Cardiac septum (tissue), 1 donor: ENCODE measurements at places on chromosomes 3 and 15.

GRCh38 chr15:59407946-59408345, 30.0 kb upstream of the FAM81A start:
- DNase-seq, result no peak

GRCh38 chr15:95822961-95823360, 507.5 kb upstream of the NR2F2 start:
- DNase-seq, result no peak

DNA sequence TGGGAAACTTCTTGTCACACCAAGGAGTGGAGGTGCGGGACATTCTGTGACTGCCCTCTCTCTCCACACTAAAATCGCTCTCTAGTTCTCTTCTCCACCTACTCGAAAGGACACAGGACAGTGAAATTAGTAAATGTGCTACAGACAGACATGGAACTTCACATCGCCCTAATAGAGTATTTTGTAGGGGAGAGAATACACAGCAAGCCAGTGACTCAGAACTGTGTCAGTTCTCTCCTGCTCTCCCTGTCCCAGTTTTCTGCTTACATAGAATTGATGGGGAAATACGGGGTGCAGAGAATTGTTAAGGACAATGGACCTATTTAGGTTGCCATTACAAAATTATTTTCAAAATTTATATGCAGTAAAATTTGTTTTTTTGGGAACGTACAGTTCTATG, 159.6 kb upstream of the GADL1 start:
- DNase-seq, result no peak

DNA sequence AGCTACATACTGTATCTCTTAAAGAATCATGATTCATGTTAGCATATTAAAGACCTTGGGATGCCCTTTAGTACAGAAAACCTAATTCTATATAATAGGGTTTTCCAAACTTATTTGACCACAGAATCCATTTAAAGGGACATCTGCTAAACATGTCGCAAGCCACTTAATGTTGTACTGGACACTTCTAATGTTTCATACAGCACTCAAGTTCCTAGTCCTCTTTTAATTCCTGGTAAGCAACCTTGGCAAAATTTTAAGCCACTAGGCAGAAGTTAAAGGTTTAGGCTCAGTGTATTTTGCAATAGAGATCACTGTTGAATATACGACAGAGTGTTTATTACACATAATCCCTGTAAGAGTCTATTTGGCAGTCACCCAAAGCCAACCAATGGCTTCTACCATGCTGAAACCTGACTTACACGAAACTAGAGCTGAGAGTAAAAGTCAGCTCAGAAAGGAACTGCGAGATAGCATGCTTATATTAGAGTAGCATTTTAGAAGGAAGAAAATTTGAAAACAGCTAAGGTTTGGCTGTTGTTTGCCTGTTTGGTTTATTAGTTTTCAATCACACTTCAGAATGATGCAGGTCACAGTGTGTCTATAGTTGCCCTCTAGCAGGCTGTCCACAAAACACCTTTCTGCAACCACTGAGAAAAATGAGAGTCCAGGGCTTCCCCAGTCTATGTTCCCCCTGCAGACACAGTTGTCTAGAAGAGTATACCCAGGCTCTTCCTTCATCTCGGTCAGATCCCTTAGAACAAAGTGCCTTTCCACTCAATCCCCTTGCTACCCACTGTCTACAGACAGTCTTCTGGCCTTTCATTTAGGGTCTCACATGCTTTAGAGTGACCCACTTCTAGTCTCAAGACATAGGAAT, 104.4 kb downstream of the FMN1 start:
- no peak for DNase-seq

- no peak for DNase-seq
Observed at GRCh38 chr15:69593488-69593887, 140.9 kb downstream of the RPLP1 start.

DNA sequence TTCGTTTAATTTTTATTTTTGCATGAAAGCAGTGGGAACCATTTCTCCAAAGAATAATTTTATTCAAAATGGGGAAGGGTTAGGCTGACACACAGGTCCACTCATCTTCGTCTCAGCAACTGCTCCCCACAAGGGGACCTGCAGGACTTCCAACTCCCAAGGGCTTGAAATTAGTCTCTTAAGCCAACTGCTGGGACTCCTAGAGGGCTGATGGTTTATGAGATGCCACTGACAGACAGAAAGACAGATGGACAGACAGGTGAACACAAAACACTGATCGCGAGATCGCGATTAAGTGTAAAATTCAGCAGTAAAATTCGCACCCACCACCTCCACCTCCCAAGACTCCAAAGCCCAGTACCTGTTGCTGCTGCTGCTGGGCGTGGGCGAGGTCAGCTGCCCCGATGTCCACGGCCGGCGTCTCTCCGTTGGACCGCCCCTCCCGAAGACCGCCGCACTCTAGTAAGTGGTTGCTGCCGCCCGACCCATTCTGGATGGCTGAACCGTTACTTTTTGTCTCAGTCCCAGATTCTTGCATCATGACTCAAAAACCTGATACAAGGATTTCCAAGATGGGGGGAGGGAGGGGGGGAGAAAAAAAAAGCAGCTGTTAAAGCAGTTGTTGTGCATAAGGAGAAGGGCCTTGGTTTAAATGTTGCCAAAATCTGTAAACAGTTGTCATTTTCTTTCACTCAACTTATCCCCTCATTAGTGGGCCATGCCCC, 385.5 kb downstream of the FOXP1 start:
- DNase-seq, result no peak

- DNase-seq, result no peak
Observed at GRCh38 chr3:136819392-136819730, 435 bp downstream of the SLC35G2 start.

GRCh38 chr3:40877631-40878463, 321.5 kb upstream of the CTNNB1 start:
- DNase-seq, result peak; percentile 82

- no peak for DNase-seq
Observed at GRCh38 chr3:141078200-141078599, 27.1 kb downstream of the SPSB4 start.

GRCh38 chr3:159865041-159865579, 123.5 kb upstream of the IL12A start:
- no peak for DNase-seq

DNA sequence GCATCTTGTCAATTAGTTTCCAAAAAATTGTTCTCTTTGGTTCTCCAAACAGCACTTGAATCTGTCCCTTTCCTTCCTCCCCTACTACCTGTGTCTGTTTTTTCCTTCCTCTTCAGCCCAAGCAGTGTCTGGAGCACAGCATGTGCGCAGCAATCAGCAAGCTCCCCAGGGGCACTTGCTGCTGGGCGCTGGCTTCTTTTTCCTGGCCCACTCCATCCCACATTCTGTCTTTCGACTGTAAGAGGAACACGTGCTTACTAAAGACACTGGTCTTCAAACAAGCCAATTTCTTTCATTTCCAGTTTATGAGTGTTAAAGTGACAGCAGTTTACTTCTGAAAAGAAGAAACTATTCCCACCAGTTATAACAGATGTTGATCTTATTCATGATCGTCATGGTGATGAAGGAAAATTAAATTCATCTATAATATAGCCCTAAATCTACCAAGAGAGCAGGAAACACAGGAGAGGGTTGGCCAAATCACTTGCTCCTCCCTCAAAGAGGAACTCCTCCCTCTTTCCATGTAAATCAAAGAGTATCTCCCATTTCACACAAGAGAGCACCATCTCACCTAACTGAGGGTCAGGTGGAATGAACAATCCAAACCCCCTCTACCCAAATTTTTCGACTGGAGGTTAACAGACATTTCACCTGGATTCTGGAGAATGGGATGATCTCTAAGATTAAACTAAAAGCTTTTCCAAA, 115.4 kb downstream of the IGF2BP2 start:
- no peak for DNase-seq

GRCh38 chr3:155236473-155236872, 57.0 kb downstream of the STRIT1 start:
- no peak for DNase-seq

DNA sequence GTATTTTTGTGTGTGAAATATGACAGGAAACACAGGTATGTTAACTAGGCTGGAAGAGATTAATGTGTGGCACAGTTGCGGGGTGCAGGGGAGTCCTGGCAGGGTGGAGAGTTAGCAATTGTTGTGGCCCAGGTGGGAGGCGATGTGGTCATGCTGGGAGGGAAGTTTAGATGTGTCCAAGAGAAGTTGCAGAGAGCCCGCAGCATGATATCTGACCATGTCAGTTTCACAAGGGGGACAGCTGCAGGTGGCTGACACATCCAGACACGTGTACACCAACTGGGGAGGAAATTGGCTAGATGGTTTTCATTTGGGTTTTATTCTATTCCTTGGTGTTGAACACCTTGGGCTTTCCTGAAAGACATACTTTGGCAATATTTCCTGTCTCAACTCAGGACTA, 172.8 kb upstream of the RGMA start:
- no peak for DNase-seq

- DNase-seq, result no peak
Observed at GRCh38 chr3:188309437-188310269, 155.7 kb downstream of the LPP start.

GRCh38 chr3:171228240-171228639, 201.7 kb upstream of the SLC2A2 start:
- no peak for DNase-seq

DNA sequence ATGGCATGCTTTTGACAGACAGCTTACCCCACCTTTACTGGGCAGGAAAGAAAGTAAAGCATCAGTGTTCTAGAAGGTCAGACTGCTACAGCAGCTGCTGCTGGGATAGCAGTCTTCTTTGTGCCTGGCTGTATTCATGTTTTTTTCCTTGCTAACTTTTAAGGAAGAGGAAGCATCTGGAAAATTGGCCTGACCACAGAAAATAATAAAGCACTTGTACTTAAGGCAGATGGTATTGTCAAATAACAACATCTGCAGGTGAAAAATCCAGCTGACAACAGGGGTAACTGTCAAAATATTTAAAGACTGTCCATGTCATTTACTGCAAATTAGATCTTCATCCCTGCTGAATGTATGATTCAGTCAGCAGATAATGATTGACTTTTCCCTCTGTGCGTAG, 229.0 kb downstream of the OXSM start:
- DNase-seq, result no peak

- no peak for DNase-seq
Observed at GRCh38 chr15:39584266-39584659, 3.4 kb downstream of the THBS1 start.

- DNase-seq, result no peak
Observed at GRCh38 chr15:50057905-50058639, 61.0 kb downstream of the ATP8B4 start.

DNA sequence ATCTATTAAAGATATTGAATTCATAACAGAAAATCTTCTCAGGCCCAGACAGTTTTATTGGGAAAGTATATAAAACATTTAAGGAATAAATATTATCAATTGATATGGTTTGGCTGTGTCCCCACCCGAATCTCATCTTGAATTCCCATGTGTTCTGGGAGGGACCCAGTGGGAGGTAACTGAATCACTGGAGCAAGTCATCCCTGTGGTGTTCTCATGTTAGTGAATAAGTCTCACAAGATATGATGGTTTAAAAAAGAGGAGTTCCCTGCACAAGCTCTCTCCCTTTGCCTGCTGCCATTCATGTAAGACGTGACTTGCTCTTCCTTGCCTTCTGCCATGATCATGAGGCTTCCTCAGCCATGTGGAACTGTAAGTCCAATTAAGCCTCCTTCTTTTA, 160.5 kb downstream of the ANO10 start:
- no peak for DNase-seq

- DNase-seq, result no peak
Observed at GRCh38 chr3:181956122-181956521, 244.4 kb downstream of the SOX2 start.

DNA sequence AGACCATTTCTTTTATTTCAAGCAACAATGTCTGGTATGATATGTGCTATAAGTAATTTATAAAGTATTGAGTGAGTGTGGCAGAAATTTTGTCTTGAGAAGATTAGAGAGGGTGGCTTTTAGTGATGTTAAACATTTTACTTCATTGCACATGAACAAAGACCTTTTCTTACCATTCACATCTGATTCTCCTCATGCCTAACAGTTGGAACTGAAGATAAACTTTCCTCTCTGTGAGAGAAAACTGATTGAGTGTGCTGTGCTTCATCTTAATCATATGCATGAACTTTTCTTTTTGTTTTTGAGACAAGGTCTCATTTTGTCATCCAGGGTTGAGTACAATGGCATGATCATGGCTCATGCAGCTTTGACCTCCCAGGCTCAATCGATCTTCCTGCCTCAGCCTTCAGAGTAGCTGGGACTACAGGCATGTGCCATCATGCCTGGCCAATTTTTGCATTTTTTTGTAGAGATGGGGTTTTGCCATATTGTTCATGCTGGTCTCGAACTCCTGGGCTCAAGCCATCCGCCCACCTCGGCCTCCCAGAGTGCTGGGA, 377.7 kb upstream of the GOLIM4 start:
- DNase-seq, result no peak

DNA sequence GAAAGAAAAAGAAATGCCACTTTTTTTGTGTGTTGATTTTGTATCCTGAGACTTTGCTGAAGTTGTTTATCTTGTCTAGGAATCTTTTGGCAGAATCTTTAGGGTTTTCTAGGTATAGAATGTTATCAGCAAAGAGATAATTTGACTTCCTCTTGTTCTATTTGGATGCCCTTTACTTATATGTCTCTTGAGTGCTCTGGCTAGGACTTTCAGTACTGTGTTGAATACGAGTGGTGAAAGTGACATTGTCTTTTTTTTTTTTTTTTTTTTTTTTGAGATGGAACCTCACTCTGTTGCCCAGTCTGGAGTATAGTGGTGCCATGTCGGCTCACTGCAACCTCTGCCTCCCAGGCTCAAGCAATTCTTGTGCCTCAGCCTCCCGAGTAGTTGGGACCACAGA, 64.7 kb upstream of the NPHP3 start:
- no peak for DNase-seq

DNA sequence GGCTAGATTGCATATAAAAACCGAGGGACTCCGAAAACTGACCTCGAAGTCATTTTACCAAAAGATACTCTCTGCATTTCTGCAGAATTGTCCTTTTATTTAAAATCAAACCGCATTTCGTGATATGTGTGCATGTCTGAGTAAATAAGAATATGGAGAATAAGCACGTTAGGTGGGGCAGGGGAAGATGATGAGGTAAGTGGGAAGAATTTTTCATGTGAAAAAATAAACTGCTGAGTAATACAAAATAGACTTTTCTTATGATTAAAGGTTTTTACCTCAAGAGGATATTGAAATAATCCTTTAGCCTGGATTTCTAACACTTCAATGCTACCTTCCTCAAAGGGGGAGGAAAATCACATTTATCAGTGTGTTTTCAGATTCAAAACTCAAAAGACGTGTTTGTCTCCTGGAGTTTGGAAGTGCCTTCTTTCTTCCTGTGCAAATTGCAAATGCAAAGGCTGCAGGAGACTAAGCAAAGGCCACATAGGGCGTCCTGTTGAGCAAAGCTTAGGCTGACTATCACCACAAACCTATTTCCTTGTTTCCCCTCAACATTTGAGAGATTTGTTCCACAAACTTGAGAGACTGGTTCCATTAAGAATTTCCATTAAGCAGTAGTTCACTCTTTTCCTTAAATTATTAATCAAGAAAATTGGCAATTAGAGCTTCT, 813.5 kb downstream of the MCTP2 start:
- no peak for DNase-seq

DNA sequence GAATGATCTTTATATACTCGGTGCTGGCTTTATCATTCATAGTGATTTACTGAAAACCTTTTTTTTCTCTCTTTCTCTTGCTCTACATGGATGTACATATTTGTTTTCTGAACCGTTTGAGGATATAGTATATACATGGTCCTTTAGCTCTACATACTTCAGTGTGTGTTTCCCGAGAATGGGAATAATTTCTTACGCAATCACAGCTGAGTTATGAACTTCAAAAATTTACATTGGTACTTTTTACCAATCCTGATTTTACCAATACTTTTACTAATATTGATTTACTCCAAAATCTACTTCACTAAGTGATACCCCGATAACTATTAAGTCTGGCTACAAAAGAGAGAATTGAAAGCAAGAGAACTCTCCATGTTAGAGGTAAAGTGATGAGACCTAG, 294.3 kb upstream of the ICE2 start:
- no peak for DNase-seq
